ENCODE measurements at places on chromosomes 2 and 18.
A peak's percentile ranks its signal among the peaks of the same experiment; 100 is the strongest.

- peak; percentile 54 for DNase-seq
Measured at GRCh38 chr2:127597984-127598380, 48.0 kb upstream of the GPR17 start.

- no peak for DNase-seq
Measured at GRCh38 chr2:63054841-63055225, 4.2 kb downstream of the OTX1 start.

GRCh38 chr2:165895974-165896373 is 57.6 kb downstream of the TTC21B start:
- DNase-seq, result no peak

GRCh38 chr2:196040218-196040617 is 28.4 kb downstream of the DNAH7 start:
- no peak for DNase-seq

- DNase-seq, result peak; percentile 81
Measured at GRCh38 chr18:59691996-59692395, 5.2 kb downstream of the CCBE1 start.

GRCh38 chr2:112529757-112530156 is 12.5 kb upstream of the POLR1B start:
- no peak for DNase-seq

- DNase-seq, result no peak
Measured at GRCh38 chr18:35042389-35043071, 1.3 kb downstream of the MAPRE2 start.

DNA sequence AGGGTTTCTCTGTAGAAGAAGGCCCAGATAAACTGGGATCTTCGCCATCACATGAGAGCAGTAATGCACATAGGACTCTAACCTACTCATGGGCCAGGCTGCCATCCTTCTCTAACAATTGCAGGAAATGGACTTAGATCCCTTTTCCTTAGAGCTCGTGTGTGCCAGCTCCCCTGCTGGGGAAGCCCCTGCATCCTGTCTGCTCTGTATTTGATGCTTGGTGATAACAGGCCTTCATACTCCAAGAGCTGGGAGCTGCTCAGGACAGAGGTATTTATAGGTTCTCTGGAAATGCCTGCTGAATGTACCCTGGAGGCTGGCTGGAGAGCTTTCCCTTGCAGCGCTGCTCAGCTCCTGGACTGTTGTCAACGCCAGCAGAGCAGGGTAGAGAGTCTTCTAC is 249.6 kb downstream of the MTX2 start:
- DNase-seq, result peak; percentile 51

DNA sequence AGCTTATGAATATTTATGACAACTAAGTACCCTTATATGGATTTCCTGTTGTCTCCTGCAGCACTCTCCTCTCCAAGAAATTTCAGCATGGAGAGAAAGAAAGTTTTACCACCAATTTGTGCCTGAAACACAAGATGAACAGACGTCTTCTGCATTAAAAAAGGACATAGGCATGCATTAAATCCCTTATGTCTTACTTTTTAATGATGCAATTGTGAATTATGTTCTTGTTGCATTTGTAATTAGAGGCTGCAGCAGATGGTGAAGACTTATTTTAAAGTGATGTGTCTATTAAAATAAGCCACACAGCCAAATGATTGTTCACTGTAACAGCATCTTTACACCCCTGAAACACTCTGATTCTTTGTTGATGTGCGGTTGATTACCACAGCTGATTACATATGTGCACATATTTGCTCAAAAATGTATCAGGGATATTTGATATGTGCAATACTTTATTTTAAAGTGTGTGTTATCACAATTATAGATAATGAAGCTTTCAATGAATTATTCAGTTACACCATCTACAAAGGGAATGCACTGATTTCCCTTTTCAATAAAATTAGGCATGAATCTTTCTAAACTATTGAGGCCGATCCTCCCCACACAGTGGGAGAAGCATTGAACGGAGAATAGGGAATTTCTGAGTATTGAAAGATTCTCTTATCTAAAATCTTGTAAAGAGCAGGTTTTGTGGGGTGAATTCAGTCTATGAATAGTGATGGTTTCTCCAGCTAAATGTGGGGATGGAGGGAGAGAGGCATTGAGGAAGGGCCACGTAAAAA is 585.1 kb downstream of the SLC4A3 start:
- DNase-seq, result no peak

DNA sequence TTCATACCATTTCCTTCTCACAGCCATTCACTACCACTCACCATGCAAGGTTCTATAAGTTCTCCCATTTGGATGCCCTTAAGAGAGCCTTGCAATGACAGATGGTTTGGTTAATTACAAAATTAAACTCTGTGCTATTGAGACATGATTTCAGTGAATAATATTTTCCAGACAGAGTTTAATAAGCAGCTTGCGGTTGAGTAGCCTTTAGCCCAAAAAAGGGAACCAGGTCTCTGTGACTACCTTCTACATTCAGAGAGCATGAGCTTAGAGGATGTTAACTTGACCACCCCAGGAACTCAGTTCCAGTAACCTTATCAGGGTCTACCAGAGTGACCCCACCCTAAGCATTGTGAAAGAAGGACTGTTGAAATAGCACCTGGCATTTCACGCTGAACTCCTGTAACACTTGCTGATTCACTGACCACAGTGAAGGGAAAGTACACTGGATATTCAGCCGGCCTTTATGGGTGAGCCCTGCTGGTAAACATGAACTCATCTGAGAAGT is 1173.1 kb upstream of the ZEB2 start:
- DNase-seq, result peak; percentile 29

DNA sequence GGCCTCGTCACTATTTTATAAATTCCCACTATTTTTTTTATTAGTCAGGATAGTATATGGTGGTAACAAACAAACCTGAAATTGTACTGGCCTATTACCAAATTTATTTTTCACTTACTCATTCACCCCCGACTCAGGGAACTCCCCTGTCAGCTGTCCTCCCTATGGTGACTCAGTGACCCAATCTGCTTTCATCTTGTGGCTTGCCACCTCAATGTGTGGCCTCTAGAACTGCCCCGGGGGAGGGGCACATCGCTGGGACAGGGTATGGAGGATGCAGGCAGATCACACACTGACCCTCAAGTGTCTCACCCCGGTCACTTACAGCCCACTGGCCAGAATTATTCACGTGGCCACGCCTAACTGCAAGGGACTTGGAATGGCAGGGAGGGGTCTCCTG is 71.6 kb downstream of the ACTR2 start:
- DNase-seq, result peak; percentile 76

GRCh38 chr2:189641002-189641401 is 20.3 kb upstream of the ASNSD1 start:
- no peak for DNase-seq

- peak; percentile 44 for DNase-seq
Measured at GRCh38 chr18:27808683-27809082, 368.2 kb downstream of the CDH2 start.

GRCh38 chr2:129929321-129930290 is 49.9 kb upstream of the RAB6C start:
- DNase-seq, result peak; percentile 34

- no peak for DNase-seq
Measured at GRCh38 chr18:80253236-80253635, 5.9 kb upstream of the PARD6G start.

GRCh38 chr18:75211953-75212750 is 1.6 kb downstream of the TSHZ1 start:
- peak; percentile 35 for DNase-seq
